ENCODE measurements at places on chromosomes 5 and 9.

DNA sequence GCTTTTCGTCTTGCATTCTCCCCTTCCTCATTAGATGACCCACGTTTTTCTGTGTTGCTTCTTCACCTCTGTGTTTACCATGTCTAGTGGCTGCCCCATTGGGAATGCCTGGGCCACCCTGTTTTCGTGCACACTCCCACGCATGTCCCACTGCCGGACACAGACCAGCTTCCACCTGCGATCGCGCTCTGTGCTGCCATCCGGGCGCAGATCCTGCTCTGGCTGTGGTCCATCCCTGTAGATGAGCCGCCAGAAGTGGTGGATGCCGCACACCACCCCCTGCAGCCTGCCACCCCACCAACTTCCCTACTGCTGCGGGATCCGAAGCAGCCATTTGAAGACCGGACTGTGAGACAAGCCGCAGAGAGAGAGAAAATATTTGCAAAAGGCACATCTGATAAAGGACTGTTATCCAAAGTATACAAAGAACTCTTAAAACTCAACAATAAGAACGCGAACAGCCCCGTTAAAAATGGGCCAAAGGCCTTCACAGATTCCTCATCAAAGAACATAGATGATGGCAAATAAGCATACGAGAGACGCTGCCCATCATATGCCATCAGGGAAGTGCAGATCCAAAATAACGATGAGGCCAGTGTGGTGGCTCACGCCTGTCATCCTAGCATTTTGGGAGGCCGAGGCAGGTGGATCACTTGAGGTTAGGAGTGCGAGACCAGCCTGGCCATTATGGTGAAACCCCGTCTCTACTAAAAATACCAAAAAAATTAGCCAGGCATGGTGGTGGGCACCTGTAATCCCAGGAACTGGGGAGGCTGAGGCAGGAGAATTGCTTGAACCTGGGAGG, 163.7 kb downstream of the COL23A1 start:
- DNase-seq, result no peak

DNA sequence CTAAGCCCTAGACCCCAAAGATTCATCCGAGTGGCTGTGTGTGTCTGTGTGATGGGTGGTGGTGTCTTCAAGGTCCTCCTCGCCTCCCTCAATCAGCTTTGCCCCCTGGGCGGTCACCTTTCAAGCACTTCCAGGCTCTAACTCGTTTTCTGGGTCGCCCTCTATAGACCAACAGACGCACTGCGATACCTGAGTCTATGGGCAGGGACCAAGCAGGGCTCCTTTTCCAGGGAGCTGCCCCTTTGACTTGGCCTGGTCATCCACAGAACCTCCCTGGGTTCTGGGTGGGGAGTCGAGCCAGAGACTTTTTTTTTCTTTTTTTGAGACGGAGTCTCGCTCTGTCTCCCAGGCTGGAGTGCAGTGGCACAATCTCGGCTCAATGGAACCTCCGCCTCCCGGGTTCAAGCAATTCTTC, 1.1 kb downstream of the SLC27A4 start:
- peak; percentile 80 for DNase-seq

- DNase-seq, result no peak
Measured at GRCh38 chr9:82930116-82930515, 132.8 kb downstream of the RASEF start.

- DNase-seq, result no peak
Measured at GRCh38 chr9:72029986-72030385, 30.4 kb downstream of the C9orf57 start.

DNA sequence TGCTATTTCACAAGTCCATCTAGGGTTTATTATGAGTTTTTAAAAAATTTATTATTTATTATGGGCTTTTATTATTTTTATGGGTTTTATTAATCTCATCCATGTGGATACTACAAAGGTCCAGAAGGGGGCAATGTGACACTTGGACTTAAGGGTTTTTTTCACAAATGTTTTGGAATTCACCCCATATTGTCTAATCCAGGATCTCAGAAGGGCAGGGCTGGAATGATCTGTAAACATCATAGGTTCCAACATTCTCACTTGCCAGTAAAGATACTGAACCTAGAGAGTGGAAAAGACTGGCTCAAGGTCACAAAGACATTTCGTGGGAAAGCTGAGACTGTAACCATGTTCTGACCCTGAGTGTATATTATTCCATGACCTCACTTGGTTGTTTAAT, 35.6 kb downstream of the NIM1K start:
- no peak for DNase-seq

- DNase-seq, result no peak
Measured at GRCh38 chr9:71446473-71447411, 321.6 kb downstream of the CEMIP2 start.

DNA sequence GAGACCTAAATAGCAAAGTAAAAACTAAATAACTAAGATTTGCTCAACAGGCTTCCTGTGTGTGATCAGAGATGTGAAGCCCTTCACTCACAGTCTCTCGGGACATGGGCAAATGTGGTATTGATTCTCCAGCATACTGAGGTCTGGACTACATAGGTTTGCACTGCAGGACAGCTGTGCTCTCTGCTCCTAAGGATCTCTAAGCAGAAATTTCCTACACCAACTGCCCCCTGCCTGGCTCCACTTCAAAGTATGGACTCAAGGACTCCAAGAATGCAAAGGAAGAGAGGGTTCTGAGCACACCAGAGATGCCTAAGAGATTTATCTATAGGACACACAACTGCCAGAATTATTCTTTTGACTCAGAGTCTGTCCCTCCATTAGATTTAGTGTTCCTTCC, 487.2 kb downstream of the SEMA5A start:
- DNase-seq, result no peak

DNA sequence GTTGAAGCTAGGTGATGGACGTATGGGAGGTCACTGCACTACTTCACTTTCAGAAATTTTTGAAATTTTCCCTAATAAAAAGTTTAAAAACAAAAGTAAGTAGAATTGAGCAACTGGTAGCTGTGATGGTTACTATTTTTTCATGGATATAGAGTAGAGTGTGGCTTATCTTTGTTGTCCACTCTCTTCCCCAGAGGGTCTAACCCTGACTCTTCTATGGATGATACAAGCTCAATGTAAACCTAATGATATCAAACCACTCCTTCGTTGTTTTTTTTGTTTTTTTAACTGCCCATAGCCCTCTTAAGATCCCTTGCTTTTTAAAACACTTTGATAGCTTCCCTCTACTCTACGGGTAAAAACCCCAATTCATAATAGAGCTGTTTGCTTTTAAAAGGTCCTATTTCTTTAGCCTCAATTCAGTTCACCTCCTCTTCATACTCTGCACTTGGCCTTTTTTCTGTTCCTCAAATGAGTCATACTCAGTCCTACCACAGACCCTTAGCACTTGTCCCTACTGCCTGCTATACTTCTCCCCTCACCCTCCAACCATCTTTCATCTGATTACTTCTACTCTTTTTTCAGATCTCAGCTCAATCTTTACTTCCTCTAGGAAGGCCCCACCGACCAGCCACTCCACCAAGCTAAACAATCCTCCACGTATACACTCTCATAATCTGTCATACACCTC, 2.6 kb downstream of the HDAC3 start:
- no peak for DNase-seq

- no peak for DNase-seq
Measured at GRCh38 chr9:135299239-135299590, 180.4 kb upstream of the PPP1R26 start.

- peak; percentile 30 for DNase-seq
Measured at GRCh38 chr9:91714020-91714806, 235.8 kb downstream of the ROR2 start.

DNA sequence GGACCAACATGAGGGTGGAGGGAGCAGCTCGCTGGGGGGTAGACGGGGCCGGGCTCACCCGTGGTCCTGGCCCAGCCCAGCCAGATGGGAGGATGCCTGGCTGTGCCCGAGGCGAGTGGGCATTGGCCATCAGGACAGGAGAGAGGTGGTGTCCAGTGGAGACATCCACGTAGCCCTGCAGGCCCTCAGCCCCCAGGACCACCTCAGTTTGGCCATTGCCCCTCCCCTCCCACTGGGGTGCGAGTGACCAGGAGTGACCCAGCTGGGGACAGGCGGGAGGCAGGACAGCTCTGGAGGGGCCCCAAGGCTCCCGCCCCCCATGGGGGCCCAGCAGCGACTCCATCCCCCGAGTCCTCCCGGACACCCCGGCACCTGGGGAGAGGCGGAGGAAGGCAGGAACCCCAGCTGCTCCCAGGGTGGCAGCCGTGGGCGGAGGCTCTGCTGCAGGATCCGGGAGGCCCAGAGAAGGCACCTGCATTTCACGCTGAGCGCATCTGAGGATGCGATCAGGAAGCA, 8.3 kb downstream of the NOXA1 start:
- DNase-seq, result no peak

DNA sequence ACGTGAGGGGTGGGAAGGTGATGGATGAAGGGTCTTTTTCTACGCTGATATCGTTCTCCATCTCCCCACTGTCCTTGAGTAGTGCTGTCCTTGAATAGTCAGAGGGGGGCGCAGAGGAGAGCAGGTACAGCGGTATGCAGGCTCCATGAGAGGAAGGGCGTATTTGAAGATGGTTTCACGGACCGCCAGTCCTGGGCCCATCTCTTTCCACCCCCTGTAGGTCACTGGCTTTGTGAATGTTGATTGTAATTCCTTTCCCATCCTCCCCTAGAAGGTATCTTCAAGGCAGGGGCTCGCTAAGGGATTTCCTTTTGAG, 40.8 kb upstream of the DAB2IP start:
- DNase-seq, result no peak
